ENCODE measurements at places on chromosomes 5 and 9.
A peak's percentile ranks its signal among the peaks of the same experiment; 100 is the strongest.

DNA sequence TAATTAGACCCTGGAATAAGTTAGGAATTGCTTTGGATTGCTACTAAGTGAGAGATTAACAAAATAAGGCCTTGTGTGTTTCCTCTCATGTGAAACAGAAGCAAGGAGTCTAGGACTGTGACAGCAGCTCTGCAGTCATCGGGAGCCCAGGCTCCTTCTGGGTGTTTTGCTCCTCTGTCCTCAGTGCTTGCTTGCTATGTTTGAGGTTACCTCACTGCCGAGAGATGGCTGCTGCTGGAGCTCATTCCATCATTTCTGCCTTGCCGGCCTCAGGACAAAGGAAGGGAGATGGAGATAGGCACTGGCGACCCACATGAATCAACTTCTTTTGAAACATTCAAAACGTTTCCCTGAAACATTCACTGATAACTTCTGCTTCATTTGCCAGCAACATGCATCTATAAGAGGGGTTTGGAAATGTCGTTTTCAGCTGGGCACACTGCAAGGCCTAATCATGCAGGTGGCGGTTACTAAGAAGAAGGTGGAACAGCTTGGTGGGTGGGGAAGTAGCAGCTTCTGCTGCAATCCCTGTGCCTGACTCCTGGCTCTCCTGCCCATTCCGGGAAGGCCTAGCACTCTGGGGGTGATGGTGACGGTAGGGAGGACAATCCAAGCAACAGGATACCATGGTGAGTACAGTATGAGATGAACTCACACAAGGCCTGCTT lies 77.2 kb upstream of the CD180 start:
- no peak for DNase-seq

- DNase-seq, result no peak
Observed at GRCh38 chr5:31941151-31941755, 232.9 kb downstream of the GOLPH3 start.

DNA sequence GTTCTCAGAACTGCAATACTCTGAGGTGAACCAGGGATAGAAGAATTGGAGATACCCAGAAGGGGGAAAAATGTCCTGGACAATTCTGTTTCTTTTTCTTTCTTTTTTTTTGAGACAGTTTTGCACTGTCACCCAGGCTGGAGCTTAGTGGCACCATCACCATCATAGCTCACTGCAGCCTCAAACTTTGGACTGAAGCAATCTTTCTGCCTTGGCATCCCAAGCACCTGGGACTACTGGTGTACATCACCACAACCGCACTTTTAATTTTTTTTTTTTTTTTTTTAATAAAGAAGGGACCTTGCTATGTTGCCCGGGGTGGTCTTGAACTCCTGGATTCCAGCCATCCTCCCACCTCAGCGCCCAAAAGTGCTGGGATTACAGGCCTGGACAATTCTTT lies 1.9 kb downstream of the EMB start:
- no peak for DNase-seq

- DNase-seq, result peak; percentile 42
Observed at GRCh38 chr5:84741056-84741455, 356.4 kb upstream of the EDIL3 start.

- DNase-seq, result no peak
Observed at GRCh38 chr5:143544606-143545005, 141.1 kb upstream of the NR3C1 start.

DNA sequence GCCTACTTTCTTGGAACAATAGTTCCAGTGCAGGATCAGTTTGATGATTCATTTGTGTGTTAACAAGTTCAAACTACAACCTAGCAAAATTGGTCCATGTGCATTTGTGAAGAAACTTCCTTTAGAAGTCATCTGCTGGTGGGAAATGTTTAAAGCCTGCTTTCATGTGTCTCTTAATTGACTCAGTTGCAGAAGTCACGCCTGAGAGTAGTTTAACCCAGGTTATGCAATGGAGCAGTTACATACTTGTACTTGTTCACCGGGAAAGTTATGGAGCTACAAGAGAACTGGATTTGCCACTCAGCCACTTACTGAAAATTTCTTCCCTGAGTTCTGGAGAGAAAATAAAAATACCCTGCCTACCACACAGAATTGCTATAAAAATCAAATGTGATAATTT lies 1397.8 kb downstream of the PTPRD start:
- DNase-seq, result no peak

- no peak for DNase-seq
Observed at GRCh38 chr5:180347702-180348101, 5.4 kb downstream of the GFPT2 start.

DNA sequence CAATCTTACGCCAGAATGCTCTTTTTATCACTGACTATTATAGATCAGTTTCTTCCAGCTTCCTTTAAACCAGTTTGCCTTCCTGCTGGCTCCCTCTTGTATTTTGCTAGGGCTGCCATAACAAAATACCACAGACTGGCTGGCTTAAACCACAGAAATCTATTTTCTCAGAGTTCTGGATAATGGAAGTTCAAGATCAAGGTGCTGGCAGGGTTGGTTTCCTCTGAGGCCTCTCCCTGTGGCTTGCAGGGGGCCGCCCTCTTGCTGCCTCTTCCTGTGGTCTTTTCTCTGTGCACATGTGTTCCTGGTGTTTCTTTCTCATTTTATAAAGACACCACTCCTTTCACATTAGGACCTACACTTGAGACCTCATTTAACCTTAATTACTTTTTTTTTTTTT lies 6.8 kb upstream of the FXN start:
- no peak for DNase-seq

DNA sequence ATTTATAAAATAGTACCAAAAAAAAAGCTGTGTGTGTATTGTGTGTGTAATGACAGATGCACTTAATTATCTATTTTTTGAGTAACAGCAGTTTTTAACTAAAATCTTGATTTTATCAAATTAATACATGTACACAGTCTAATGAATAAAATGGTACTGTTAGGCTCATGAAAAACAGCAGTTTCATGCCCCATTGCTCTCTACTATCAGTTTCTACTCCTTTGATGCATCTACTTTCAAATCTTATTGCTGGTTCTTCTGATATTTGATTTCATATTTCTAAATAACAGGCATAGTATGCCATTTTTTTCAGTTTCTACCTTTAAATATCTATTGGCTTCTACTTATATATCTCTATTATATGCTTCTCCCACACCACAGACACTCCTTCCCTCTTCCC lies 117.4 kb downstream of the CCDC171 start:
- no peak for DNase-seq

- DNase-seq, result peak; percentile 46
Observed at GRCh38 chr5:68182094-68182493, 33.5 kb upstream of the PIK3R1 start.

- no peak for DNase-seq
Observed at GRCh38 chr5:30392897-30393296, 800.6 kb upstream of the CDH6 start.

GRCh38 chr9:123470121-123470782 lies 114.3 kb downstream of the CRB2 start:
- DNase-seq, result peak; percentile 53

- DNase-seq, result peak; percentile 91
Observed at GRCh38 chr5:178130576-178131445, at the start of gene RMND5B. TSS of gene RMND5B (plus strand) at chr5:178131014. CDS start at chr5:178138120, 7,106 bp downstream.

GRCh38 chr5:141708016-141708415 lies 26.0 kb upstream of the ARAP3 start:
- DNase-seq, result no peak

DNA sequence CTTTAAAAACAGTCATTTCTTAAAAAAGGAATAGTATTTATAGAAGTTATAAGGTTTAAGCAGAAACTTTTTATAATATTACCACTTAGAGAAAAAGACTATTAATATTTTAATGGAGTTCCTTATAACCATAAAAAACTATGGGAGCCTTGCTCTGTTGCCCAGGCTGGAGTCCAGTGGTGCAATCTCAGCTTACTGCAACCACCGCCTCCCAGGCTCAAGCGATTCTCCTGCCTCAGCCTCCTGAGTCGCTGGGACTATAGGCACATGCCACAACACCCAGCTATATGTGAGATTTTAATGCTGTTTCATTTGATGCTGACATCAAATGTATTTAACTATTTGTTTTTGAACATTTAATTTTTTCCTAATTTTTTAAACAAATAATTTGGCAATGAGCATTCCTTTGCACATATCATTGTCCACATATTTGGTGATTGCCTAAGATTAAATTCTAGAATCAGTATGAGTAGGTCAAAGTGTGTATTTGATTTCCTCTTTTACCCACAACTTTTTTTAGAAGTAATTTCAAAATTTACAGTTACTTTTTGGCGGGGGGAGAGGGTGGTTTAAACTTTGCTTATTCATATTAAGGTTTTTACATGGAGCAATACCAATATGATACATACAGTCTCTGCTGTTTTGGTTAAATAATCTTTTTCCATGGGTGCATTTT lies 235.5 kb downstream of the ARHGEF28 start:
- DNase-seq, result peak; percentile 22

- no peak for DNase-seq
Observed at GRCh38 chr5:456351-457194, 13.6 kb downstream of the EXOC3 start.

- DNase-seq, result no peak
Observed at GRCh38 chr9:96135076-96135752, 166.8 kb downstream of the HSD17B3 start.

- DNase-seq, result no peak
Observed at GRCh38 chr9:107732781-107733522, 243.4 kb upstream of the KLF4 start.

GRCh38 chr5:113271745-113272454 lies 162.9 kb downstream of the TSSK1B start:
- no peak for DNase-seq

GRCh38 chr9:134182554-134183085 lies 18.3 kb upstream of the RNU6ATAC start:
- no peak for DNase-seq

- no peak for DNase-seq
Observed at GRCh38 chr5:59529239-59529638, 364.3 kb downstream of the PDE4D start.

- DNase-seq, result peak; percentile 27
Observed at GRCh38 chr5:176806137-176806536, 4.2 kb upstream of the UNC5A start.

DNA sequence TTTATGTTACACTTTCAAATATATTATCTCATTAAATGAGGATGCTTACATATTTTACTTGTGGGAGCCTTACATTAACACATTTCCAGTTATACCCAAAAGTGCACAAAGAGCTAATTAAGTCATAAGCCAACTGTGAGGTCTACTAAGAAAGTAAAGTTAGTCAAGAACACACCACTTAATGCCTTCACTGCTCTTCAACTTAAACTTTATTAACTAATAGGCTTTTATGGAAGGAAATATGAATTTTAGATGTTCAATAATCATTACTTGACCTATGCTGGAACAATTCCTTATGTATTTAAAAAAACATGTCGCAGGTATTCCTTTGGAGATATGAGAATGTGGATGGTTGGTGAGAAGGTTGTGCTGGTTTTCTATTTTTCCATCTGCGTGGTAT lies 3.4 kb downstream of the ST8SIA4 start:
- DNase-seq, result no peak
